ENCODE measurements at places on chromosomes 2 and 18.

DNA sequence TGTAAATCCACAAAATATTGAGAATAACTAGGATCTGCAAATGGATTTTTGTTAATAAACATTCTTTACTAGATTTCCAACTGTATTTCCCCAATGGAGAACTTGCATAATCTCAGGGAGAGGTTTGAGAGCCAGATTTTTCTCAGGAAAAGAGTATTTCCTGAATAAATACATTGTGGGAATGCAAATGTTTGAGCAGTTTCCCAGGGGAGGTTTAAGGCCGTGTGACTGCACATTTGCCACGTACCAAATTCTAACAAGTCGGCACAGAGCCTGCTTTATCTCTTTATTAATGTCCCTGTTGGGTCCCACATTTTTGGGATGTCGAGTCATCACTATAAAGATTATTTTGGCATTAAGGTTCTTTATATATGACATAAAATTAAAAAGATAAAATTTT, 27.0 kb downstream of the TFPI start:
- no peak for DNase-seq

DNA sequence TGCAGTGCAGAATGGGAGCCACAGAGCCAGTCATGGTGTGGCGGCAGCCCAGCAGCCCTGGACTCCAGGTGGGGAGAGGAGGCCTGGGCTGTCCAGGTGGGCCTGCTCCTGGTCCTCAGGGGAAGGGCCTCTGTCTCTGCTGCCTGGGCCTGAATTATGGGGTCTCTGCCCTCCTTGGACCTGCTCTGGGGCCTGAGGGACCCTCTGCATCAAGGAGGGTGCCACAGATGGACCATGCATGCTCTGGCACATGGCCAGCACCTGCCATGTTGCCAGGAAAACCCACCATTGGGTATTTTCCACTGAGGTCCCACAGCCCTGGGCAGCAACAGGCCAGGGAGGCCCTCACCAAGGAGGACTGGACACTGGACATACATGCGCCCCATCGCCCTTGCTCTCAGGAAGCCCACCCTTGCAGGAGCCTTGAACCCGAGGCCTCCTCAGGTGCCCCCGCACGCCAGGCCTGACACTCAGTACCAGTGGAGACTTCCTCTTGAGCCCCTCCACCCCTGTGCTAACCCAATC, 107.1 kb downstream of the NDUFA10 start:
- DNase-seq: no peak

DNA sequence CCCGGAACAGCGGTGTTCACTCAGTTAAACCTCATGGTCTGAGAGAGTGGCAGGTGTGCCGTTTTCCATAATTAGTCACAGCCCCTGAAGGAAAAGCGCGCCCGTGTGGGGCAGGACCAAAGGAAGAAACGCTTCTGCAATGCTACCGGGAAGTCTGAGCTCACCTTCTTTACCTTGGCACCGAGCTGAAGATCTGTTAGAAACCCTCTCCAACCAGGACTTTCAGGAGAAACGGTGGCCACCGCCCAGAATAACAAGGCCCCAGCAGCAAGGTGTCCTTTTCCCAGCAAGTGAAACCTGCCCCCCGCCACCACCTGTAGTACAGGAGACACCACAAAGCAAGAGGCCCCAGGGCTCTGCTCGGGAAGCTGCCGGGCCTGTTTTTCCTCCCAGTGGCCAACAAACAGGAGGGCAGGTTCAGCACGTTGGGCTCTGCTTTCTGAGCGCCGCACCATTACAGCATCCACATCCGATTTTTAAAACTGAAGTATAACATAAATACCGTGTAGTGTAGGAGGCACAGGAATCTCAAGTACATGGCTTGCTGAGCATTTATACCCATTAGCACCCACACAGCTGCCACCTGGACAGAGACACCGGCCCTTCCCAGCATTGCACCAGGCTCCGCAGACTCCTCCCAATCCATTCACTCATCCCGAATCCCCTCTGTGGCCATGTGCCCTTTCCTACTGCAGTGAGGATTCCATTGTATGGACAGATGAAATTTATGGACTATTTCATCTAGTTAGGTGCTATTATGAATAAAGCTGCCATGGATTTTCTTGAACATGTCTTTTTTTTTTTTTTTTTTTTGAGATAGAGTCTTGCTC, 121.8 kb upstream of the RIOK3 start:
- DNase-seq: no peak

DNA sequence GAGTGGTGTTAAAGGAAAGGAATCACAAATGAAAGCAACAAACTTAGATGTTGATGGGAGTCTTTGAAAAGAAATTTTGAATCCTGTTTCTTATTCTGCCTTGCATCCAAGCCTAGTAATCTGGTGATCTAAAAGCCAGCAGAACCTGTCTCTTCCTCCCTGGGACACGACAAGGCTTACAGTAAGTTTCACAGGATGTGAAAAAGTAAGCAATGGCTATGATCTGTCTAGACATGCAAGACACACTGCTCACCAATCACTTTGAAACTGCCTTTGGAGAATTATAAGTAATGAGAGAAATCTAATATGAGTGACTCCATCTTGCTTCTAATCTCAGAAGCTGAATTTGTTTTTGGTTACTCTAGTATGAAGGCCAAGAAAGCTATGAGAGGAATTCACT, 103.7 kb downstream of the KCNH7 start:
- no peak for DNase-seq

DNA sequence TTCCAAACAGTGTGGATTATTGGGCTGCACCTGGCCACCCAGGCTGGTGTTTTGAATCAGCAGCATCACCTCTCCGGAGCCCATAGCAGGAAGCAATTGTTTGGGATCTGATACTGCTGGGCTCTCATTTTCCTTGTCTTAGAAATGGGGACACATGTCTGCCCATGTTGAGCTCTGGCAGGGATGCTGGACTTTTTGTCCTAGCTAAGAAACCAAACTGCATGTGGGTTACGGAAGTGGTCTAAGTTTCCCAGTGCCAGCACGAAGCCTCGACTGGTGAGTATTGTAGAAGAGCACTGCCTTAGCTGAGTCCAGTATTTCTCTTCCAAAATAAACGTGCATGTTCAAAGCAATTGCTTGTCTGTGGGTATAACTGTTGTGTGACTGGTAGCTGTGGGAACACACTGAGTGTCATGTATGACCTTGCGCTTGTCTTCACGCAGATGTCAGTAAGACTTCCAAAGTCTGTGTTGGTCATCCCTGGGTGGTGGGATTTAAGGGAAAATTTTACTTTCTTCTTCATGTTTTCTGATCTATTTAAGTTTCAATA, 43.6 kb downstream of the SH3RF3 start:
- DNase-seq: no peak

DNA sequence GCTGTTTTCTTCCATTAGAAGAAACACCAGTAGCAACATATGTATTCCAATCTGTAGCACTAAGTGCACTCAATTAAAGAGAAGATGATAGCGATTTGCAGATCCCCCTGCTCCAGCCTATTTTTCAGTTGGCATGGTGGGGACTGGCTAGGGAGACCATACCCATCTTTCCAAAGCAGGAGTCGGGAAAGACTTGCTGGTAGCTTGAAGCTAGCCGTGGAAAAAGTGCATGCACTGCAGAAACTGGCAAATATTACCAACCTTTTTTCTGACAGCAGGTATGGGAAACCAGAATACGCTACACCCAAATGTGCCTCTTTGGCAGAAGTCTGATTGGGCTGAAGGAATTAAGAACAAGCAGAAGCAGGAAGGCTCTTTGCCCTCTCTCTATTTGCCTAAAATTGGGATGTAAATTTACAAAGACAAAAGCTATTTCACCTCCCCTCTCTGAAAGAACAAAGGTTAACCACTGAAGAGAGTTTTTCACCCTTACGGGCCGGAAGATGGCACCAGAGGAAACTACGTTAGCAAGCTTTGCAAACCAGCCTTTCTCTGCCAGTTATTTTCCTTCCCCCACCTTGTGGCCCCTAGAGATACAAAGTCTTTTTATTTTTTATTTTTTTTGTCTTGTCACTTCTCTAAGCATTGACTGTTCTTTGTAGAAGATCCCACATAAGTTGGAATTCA, 273.1 kb downstream of the DLGAP1 start:
- no peak for DNase-seq

GRCh38 chr18:3799515-3799914, 349.5 kb downstream of the TGIF1 start:
- no peak for DNase-seq

DNA sequence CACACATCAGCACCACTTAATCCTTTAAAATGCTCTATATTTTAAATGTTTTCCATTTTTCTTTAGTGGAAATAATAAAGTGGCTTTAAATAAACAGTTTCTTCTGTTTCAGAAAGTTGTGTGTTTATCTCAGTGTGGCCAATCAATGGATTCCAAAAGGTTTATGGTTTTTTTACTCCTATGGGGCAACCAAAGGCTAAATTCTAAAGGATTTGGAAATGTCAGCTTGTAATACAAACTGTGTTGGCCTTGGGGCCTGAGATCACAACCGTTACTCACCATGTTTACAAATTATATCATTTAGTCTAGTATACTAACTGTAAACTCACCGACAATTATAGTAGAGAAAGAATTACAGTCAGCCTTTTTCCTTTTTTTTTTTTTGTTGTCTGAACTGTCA, 827.2 kb downstream of the EPHA4 start:
- DNase-seq: no peak

- DNase-seq: no peak
Observed at GRCh38 chr2:150482667-150483400, 4.6 kb downstream of the RND3 start.

GRCh38 chr2:172220121-172220520, 117.4 kb upstream of the DLX2 start:
- DNase-seq: no peak

DNA sequence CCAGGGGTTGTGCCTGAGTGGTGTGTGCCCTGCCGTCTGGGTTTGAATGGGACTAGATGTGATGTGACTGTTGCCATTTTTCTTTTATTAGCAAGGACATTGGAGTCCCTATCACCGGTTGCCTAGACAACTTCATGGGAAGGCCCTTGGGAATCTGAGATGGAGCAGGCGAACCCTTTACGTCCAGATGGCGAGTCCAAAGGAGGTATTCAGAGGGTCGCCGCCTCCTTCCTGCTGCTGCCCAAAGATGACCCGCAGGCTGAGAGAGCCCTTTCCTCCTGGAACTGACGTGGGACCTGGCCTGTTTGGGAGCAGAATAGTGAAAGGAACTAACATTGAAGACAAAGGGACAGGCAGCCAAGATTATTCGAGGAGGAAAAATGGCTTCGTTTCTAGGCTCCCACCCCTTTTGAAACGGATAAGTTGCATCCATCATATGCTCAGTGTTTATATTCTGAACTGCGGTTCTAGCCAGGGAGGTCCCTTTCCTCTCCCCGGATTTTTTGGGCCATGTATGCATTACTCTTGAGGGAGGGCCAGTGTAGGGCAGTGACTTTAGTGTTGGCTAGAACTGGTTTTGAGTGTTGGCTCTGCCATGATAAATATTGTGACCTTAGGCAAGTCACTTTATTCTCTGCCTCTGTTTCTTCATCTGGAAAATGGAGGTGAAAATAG, 673 bp downstream of the CENPO start:
- no peak for DNase-seq

- DNase-seq: no peak
Observed at GRCh38 chr2:164068063-164068462, 332.3 kb upstream of the FIGN start.

GRCh38 chr18:51391215-51391614, 193.7 kb upstream of the MEX3C start:
- no peak for DNase-seq

DNA sequence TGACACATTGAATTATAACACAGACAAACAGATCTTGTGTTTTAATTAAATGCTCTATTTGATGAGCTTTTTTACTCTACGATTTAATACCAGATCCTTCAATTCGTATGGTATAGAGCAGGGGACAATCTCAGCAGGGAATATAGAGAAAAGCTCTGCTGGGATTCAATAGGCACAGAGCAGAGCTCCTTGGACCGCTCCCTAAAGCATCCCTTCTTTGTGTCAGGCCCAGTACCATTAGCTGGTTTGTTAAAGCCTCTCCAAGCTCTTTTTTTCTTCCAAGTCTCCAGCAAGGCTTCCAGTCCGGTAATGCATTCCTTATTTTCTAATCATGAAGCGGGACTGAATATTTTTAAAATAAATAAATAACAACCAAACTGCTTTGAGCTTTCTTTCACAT, 466.0 kb downstream of the NR4A2 start:
- DNase-seq: no peak

DNA sequence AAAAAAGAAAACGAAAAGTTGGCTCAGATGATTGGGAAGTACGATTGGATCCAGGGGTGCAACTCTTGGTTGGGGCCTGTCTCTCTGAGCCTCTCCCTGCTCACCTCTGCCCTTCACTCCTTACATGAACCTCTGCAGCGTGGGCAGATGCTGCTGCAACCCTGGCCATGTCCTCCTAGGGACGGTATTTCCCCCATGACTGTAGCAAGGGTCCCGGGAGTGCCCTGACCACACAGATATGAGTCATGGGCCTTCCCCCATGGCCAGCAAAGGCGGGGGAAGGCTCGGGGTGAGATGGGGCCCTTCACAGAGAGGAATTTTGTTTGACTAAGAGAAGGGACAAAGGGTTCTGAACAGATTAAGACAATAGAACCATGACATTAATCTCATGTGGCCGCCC, 129.0 kb downstream of the NCK2 start:
- DNase-seq: no peak

DNA sequence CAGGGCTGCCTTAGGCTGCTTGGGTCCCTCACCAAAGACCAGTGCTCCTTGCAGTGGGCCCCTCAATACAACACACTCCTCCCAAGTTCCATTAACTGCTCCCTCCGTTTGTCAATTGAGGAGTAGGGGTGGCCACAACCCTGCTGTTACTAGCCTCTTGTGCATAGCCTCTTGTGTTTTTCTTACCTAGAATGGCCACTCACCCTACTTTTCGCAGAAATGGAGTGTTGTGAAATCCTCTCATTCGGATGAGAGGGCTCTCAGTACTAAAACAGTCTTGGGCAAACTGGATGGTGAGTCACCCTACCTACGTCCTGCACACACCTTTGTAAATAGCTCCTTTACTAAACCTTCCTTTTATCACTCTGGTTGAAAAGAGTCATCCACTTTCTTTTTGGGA, 253.9 kb downstream of the OSR1 start:
- DNase-seq: no peak

DNA sequence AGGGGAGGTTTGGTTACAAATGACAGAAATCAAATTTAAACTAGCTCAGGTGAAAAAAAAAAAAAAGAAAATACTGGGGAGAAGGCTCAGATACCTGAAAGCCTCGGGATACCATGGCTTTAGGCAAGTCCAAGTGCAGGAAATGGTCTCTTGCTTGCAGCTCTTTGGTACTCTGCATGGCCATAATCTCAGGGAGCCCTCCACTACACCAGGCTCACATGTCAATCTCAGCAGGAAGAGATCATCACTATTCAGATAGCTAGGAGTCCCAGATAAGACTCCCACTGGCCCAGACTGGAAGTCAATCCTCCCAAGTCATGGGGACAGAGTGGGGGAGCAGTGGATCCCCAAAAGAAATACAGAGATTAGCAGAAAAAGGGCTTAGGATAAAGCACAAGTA, 64.8 kb upstream of the RALBP1 start:
- DNase-seq: no peak

- DNase-seq: no peak
Observed at GRCh38 chr2:459931-460330, 172.0 kb upstream of the ALKAL2 start.

Data from GDM1 (cell line).